ENCODE measurements at places on chromosomes 16 and 17. TPM values are rescaled to one million over a fixed set of nuclear protein-coding genes. Genes with fewer than 3 reads are reported as not detected.

GRCh38 chr16:49458656-49459445 is 85.2 kb downstream of the C16orf78 start:
- no peak for DNase-seq

DNA sequence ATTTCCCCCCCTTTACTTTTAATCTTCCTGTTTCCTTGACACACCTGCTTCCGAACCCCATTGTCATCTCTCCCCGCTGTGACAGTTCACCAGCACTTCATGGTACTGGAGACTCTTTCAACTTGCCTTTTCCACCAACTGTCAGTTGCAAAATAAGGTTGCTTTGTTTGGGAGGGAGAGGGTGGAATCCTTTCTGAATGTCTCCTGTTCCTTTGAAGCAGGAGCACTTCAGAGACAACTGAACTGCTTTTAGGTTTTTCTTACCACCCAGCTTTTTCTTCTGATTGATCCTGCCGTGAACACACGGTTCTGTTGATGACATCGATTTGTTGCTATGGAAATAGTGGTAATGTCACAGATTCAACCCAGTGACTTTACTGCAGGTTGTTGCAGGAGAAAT is 42.0 kb downstream of the RPA1 start:
- no peak for DNase-seq

DNA sequence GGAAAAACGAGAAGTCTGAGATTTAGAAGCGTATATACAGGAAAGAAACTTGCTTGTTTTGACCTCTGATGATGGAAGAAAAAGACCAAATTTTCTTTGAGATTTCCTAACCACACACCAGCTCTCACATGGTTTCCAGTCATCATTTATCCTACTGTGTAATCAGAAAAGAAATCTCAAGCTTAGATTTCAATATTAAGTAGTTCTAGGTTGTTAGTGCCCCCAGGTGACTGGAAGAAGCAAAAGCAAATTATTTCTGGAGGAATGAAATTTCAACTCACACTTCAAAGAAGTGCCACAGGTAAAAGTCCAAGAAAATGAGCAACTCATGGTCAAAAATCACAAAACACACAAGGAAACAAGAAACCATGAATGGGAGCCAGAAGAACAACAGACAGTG is 51.8 kb upstream of the KDM6B start:
- no peak for DNase-seq

The LPO gene
- not detected for total RNA-seq

- no peak for DNase-seq
Measured at GRCh38 chr17:19613979-19614378, 34.6 kb upstream of the ALDH3A2 start.

DNA sequence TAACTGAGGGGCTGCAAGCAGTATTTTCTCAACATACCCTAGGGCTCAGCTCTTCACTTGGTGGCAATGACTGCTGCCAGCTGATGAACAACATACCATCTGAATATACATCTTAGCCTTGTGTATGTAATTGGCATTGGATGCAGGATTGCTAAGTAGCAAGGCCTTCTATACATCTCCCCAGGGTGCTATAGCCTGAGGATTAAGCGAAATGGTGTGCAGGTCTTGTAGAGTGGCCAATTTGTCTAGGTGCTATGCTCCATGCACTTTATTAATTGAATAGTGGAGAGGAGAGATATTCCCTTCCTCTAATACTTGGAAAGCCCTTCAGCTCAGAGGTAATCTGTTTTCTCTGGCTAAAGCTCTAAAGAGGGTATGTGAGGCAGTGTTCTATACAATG is 71.9 kb downstream of the KIF2B start:
- DNase-seq = no peak

GRCh38 chr17:45409659-45410076 is 23.0 kb downstream of the ARHGAP27 start:
- DNase-seq = no peak

GRCh38 chr17:35001549-35001948 is 21.2 kb downstream of the LIG3 start:
- DNase-seq = no peak

The MAPT gene
- total RNA-seq = 0.04 TPM

- no peak for DNase-seq
Measured at GRCh38 chr16:78762222-78762621, 662.8 kb downstream of the WWOX start.

The C16orf87 gene
- 11.6 TPM for total RNA-seq

- peak; percentile 66 for DNase-seq
Measured at GRCh38 chr16:88924834-88925539, 52.0 kb downstream of the CBFA2T3 start.

The KRT31 gene
- 27.0 TPM for total RNA-seq

The SLC16A5 gene
- total RNA-seq = 3.4 TPM

The TERB1 gene
- not detected for total RNA-seq

DNA sequence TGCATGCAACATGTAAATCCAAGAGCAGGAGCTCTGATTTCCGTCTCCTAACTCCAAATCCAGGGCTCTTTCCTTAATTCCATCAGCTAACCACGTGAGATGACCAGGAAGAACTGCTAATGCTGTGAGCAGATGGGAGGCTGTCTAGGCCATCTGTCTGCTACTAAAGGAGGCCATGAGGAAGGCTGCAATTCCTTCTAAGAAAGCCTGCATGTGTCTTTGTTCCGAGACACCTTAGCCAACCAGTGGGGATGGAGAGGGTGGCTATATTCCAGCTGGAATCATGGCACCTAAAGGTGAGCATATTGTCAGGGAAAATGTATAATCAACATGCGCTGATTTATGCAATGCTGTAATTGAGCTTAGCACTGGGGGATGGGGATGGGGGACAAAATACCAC is 267.2 kb upstream of the CDH5 start:
- no peak for DNase-seq

The CHAD gene
- total RNA-seq = not detected

DNA sequence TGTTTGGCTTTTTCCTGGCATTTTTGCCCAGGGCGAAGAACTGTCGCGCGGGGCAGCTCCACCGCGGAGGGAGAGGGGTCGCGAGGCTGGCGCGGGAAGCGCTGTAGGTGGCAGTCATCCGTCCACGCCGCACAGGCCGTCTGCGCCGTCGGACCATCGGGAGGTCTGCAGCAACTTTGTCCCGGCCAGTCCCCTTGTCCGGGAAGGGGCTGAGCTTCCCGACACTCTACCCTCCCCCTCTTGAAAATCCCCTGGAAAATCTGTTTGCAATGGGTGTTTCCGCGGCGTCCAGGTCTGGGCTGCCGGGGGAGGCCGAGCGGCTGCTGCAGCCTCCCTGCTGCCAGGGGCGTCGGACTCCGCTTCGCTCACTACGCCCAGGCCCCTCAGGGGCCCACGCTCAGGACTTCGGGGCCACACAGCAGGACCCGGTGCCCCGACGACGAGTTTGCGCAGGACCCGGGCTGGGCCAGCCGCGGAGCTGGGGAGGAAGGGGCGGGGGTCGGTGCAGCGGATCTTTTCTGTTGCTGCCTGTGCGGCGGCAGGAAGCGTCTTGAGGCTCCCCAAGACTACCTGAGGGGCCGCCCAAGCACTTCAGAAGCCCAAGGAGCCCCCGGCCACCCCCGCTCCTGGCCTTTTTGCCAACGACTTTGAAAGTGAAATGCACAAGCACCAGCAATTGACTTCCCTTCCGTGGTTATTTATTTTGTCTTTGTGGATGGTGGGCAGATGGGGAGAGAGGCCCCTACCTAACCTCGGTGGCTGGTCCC is 2.3 kb upstream of the CBX4 start:
- no peak for DNase-seq

The SLC13A2 gene
- not detected for total RNA-seq

The RAC3 gene
- total RNA-seq = 27.5 TPM

DNA sequence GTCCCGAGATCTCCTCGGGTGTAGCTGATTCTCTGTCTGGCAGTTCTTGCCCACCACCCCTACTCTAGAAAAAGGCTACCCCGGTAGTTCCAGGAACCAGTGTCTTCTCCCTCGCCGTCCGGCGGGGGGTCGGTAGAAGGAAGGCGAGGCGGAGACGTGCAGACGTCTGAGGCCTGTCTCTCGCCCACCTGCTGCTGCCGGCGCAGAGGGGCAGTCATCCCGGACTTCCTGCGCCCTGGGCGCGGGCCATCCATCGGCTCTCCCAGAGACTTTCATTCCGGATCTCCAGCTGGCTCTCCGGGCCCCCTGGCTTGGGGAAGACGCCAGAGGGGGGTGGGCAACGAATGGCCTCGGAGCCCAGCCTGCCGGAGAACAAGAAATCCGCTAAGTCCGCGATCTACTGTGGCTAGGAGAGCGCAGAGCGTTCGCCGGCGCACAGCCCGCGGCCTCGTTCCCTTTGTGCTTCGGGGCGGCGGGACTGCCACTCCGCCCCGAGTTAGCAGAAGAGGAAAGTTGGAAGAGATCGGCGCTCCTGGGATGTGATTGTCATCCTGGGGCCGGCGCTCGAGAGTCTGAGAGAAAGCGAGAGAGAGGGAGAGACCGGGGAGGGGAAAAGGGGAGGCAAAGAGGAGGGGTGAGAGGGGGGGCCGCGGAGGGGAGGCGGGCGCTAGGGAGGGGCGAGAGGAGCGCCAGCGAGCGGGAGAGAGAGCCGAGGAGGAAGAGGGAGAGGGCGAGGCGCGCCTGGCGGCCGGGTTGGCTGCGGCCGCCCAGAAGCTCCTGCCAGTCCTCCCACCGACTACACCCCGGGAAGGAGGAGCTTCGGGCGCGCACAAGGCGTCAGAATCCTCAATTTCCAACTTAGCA is at the start of gene IRX5:
IRX5 (plus strand) TSS at position 861 of the 864 bp plus-strand sequence. CDS start 334 bp downstream, outside the sequence.
- peak; percentile 91 for DNase-seq

GRCh38 chr17:63821804-63822203 is 5.4 kb upstream of the PSMC5 start:
- DNase-seq = no peak

- DNase-seq = peak; percentile 89
Measured at GRCh38 chr16:4846901-4847773, at the start of the genes GLYR1 and UBN1. Gene GLYR1, minus strand, starts transcription at chr16:4847288. Its CDS starts 23 bp downstream, at chr16:4847265. Gene UBN1, plus strand, starts transcription at chr16:4847481. Its CDS starts 5,437 bp downstream, at chr16:4852918.

The ZNF205 gene
- total RNA-seq = 17.2 TPM

DNA sequence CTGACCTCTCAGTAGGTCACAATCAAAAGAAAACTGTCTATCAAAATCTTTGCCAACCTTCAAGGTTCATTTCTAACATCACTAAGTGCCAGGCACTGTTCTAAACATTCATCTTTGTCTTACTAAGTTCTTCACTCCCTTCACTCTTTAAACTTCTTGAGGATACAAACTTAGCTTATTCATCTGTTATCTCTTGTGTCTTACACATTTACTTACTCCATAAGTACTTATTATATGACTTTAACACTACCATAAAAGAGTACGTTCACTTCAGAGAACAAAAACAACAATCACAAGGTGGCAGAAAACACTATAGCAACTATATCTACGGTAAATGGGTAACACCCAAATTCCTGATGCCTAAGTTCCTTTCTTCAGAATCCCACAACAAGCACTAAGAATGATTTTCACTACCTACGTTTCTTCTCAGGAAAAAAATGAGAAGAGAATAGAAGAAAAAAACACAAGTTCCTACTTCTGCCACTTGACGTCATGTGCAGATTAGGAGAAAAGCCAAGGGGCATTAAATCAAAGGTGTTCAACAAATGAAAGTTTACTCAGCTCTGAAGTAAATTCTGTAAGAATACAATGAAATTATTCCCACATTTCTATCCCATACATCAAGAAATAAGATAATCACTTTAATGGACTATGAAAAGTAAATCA is 29.2 kb downstream of the KANSL1 start:
- DNase-seq = no peak

The SEC14L1 gene
- total RNA-seq = 36.9 TPM

DNA sequence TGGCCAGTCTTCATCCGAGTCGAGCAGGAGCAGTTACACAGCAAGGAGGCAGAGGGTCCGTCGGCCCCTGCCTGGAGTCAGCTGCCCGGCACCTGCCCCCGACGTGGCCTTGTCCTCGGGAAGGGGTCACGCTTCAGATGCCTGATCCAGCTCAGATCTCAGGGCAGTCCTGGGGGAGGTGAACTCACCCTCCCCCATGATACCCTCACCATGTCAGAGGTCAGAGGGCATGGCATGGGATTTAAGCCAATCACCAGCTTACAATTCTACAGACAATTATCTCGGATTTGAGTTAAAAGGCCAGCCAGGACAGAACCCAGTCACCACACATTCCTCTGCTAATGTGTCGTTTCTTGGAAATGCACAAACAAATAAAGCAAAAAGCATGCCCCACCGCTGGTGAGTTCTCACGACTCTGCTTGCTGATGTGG is 211.3 kb downstream of the FOXL1 start:
- no peak for DNase-seq

DNA sequence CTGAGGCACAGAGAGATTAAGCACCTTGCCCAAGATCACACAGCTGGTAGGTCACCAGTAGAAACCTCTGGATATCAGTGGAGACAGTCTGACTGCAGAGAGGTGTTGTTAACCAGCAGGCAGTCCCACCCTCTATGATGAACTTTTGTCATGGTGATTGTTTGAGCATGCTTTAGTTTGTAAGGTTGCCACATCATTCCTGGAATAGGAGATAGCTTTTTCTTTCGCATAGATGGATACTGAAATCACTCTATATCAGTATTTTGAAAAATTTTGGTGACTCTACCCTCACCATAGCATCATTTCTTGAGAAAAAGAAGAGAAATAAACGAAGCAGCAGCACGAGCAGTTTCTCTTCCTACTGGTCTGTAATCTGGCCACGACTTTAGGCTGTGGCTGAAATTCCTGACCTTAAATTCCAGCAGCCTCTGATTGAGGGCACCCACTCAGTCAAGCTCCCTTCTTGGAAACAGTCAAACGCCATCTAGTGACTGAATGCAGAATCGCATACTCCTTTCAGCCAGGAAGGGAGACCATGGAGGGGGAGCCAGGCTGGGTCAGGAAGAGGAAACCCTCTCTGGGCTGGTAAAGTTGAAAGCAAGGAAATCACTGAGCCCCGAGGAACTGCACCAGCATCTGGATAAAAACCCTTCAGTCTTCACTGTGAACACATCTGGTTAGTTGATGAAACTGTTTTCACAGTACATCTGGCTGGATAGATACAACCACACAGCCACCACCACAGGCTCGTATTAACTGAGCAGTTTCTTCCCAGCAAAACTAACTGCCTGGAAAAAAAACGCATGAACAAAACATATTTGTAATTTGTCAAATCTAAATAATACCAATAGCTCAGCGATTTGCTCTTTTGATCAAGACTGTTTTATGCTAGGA is 108.5 kb upstream of the XYLT1 start:
- peak; percentile 72 for DNase-seq

DNA sequence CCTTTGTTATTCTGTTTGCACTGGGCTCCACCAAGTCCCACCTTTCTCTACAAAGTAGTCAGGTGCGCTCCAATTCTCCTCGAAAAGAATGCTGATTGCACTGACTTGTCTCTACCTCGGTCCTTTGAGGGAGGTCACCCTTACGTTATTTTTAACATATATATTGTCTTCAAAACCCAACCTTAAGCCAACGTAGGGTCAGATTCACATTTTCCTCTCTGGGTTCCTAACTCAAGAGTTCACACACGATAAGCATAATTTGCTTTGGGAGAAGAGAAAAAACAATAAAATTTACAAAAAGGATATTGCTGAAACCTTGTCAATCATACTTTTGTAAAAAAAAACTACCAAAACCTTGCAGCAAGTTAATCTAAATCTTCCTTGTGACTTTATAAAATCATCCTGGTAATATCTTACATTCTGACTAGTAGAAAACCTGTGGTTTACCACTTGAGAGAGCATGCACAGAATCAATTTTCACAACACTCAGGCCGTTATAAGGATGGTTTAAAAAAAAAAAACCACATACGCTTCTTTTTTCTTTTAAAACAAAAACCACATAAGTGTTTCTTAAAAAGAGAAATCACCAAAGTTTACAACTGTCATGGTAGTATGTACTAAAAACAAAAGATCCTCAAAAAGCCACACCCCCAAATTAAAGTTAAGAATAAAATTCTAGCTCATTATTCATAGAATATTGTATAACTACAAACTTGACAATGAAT is 72.2 kb upstream of the TRAP1 start:
- DNase-seq = no peak

GRCh38 chr17:67289181-67289876 is 44.3 kb upstream of the HELZ start:
- DNase-seq = no peak
